Stimulated activated CD4-positive, alpha-beta T cell treated with anti-CD3 and anti-CD28 coated beads, Interleukin-1b, Interleukin-23, amount 100 ng/mL, for 4 hours (primary cell): ENCODE measurements at places on chromosomes 5 and 9.

DNA sequence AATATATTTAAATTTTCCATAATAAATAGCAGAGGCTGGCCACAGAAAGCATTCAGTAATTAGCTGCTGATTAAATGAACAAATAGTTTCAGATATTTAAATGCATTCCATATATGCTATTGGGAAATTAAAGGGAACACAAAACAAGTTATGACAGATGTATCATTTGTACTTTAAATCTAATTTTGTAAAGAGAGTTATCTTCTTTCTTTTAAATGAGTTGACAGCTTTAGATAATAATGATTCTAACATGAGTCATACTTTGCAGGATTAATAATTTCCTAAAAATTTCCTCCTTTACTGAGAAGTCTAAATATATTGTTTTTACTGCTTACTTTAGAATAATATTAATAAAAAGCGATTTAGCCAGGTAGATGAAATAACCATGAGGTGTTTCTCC lies 320.1 kb downstream of the ADAMTS6 start:
- no peak for DNase-seq

GRCh38 chr9:88590558-88591146 lies 55.7 kb downstream of the NXNL2 start:
- no peak for DNase-seq

GRCh38 chr5:56763711-56764466 lies 51.5 kb upstream of the MAP3K1 start:
- DNase-seq, result no peak

DNA sequence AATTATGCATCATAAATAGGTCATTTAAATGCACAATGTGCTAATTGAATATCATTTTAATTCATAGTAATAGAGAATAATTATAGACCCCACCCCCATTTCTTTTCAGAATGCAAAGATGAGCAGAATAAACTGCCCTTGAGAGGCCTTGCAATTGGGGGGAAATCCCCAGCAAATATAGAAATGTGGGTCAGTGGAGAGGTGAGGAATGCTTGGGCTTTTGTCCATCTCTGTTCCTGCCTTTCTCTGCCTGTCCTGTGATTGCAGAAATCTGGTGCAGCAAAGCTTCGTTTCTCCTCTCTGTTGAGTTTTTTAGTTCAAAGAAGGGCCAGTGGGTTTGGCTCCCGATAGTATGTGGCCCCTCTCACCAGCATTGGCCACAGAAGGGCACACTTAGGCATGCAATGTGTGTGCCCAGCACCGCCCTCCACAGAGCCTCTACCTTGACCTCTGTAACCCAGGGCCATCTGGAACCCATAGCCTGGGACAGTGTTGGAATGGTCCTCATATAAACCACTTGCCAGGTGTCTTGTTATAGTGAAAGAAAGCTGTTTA lies 164.2 kb downstream of the SEMA6A start:
- DNase-seq, result no peak

DNA sequence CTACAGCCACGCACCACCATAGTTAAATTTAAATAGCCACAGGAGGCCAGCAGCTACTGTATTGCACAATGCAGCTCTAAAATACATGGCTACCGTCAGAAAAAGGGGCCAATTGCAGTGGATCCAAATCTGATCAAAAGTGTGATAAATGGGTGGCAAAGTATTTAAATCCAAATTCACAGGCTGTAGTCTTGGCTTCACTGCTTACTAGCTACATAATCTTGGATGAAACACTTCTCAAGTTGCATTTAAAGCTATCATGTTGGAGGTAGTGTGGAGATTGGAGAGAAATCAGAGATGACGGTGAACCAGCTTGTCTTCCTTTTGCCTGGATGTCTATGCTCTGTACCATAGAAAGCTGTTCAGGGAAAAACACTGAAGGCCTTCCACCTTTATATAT lies 24.0 kb upstream of the SLC44A1 start:
- no peak for DNase-seq

DNA sequence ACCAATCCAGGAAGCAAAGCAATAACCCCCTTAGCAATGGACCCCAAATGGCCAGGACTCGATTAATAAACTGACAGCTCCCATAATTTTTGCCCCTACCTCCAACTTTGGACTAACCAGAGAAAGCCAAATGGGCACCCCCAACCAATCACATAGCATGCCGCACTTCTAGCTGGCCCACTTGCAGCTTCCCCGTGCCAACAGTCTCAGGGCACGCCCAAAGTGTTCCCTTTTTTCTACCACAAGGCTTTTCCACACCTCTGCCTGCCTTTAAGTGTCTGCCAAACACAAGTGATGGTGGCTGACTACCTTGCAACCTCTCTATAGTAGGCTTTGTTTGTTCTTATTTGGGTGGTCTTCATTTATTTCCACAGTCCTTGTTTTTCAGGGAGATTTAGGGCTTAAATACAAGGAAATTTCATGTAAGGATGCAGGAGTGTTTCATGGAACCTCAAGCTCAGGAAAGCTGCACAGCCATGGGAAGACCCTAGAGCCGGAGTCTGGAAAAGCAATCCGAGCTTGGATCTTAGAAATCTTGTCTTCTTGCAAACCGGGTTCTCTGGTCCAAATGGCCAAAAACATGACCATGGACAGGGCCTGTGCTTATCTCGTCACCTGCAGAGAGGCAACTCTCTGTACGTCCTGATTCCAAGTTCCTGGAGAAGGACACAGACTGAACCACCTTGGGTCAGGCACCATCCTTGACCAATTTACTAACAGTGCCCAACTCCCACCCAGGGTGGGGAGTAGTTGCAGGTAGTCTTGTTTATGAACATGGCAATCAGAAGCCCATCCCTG lies 89.2 kb downstream of the THBS4 start:
- no peak for DNase-seq

DNA sequence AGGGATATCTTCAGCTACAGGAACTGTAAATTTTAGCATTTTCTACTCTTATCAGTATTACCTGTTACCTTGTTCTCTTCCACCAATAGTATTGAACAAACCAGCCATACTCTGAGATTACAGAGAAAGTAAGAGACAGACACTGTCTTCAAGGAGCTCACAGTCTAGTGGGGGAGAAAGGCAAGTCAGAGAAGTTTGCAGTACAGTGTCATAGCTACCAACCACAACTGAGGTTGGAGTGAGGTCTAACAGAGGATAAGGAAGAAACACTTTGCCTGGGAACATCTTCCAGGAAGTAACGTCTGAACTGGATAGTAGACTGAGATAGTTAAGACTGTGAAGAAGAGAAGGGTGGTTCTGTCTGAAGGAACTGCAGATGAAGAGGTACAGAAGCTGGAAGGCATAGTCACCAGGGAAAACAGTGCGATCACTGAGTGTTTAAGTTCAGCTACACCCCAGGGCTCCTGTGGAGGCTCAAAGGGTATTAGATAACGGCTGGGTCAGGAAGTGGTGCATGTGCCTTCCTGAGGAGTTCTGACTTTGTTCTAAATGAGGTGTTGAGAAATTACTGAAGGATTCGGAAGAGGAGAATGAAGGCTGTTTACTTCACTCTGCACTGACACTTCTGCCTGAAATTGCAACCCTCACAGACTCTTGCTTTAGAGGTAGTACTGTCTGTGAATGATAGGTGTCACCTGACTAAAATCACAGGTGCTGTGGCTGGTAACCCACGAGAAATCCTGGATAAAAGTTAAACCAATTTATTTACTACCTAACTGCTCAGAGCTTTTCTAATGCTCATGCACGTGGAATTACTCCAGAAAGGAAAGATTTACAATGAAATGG lies 841.6 kb downstream of the MAT2B start:
- no peak for DNase-seq

DNA sequence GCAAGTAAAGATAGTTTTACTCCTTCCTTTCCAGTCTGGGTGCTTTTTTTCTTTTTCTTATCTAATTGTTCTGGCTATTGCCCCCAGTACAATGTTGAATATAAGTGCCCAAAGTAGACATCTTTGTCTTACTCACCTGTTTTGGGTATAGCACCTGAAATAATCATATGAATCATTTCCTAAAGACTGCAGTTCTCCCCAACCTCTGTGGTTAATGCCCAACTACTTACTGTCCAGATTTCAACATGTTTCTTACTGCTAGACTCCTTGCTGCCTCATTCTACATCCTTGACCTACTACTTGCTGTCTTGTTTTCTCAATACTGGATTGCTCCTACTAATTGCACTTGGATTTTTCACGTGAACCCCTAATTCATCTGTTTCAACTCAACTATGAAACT lies 8.8 kb upstream of the HSDL2 start:
- no peak for DNase-seq

GRCh38 chr9:126735482-126735881 lies 69.4 kb upstream of the ZBTB43 start:
- no peak for DNase-seq
